ENCODE measurements at places on chromosomes 13 and 19.
A peak's percentile ranks its signal among the peaks of the same experiment; 100 is the strongest.

- DNase-seq: no peak
Measured at GRCh38 chr13:99269627-99270241, 11.6 kb upstream of the GPR18 start.

DNA sequence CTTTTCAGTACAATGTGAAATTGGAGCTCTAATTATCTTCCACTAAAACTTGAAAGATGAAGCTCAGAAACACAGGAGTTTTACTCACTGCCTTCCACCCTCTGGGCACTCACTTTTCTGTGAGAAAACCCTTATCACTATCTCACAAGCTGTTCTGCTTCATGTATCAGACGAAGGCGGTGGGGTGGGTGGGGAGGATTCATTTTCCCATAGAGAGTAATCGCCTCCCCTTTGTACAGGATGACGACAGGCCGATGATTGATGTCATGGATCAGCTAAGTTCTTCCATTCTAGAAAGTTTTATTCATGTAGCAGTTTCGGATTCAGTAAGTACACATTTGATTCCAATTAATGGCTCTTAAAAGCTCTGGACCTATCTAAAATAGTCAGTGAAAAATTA is 139.9 kb downstream of the ZAR1L start:
- DNase-seq: no peak

DNA sequence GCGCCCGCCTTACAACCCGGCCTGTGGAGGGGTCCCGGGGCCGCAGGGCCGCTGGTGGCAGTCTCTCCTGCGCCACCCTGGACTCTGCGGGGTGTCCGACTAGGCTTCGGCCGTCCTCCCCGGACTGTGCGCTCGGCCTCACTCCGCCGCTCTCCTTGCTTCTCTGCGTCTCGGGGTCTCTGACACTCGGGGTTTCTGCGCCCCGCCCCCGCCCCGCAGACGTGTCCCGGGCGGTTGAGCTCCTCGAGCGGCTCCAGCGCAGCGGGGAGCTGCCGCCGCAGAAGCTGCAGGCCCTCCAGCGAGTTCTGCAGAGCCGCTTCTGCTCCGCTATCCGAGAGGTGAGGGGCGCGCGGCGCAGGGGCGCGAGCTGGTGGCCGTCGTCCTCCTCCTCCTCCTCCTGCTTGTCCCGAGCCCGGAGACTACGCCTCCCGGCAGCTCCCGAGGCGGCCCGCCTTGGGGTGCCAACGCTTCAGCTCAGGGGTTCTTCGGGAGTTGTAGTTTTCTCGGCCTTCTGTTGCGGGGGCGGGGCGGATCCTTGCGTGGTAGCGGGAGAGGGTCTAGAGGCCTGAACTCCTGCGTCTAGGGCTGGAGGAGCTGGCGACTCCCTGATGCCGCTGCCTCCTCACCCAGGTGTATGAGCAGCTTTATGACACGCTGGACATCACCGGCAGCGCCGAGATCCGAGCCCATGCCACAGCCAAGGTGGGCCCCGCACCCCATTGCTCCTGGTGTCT is 627 bp downstream of the LIN7B start:
- no peak for DNase-seq

DNA sequence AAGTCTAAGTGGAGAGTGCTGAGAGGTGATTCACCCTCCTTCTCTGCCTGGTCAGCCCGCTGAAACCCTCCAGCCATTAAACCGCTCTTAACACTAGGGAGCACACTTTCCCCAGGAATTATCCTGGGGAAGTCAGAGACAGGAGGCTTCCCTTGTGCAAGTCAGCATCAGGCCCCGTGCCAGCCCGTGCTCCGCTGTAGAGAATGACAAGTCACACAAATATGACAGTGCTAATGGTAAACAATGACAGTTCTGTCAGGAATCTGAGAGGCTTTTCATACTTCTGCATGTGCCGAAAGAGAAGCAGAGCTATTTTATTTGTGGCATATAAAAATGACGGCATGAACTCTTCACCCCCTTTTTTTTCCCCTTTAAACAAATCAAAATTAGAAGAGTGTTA is 816.9 kb upstream of the SLC10A2 start:
- no peak for DNase-seq

GRCh38 chr19:7871437-7872305 is 2.5 kb downstream of the PRR36 start:
- DNase-seq: peak; percentile 64

DNA sequence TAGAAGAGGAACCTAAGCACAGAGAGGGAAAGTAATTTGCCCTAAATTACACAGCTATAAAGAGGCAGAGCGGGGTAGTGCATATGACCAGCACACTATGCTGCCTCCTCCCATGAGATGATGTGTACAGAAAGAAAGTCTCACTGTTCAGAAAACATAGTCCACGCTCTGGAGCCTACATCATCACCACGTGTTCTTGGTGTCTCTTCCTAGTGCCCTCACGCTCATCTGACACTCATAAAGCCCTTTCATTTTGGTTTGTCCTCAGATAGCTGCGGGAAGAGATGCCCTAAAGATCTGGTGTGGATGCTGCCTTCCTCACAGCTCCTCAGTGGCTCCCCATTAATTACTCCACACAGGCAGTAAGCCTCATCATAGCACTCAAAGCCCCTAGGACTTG is 27.4 kb upstream of the SIAH3 start:
- DNase-seq: no peak

- no peak for DNase-seq
Measured at GRCh38 chr19:30745476-30745985, 373.3 kb downstream of the ZNF536 start.

- DNase-seq: no peak
Measured at GRCh38 chr13:34410678-34411077, 531.4 kb upstream of the NBEA start.

DNA sequence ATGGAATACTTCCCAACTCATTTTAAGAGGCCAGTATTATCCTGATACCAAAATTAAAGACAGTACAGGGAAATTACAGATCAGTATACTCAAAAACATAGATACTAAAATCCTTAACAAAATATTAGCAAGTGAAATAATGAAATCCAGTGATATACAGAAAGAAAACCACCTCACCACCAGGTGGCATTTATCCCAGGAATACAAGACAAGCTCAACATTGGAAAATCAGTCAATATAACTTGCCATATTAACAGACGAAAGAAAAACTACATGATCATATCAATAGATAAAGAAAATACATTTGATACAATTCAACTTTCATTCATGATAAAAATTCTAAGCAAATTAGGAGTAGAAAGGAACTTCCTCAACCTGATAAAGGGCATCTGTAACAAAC is 6.7 kb upstream of the GNA15 start:
- no peak for DNase-seq

GRCh38 chr13:46642254-46642653 is 89.3 kb downstream of the LRCH1 start:
- DNase-seq: no peak

- no peak for DNase-seq
Measured at GRCh38 chr19:5240011-5240410, 100.6 kb downstream of the PTPRS start.

GRCh38 chr13:57858376-57858775 is 226.8 kb downstream of the PCDH17 start:
- no peak for DNase-seq

GRCh38 chr13:71865874-71866334 is 1.1 kb downstream of the DACH1 start:
- DNase-seq: no peak

- no peak for DNase-seq
Measured at GRCh38 chr19:15247107-15248014, 15.1 kb upstream of the EPHX3 start.

GRCh38 chr19:54312436-54313377 is at the start of gene LILRA5:
LILRA5 (minus strand) TSS chr19:54313166; CDS start chr19:54313019, 147 bp downstream.
- DNase-seq: no peak

GRCh38 chr13:102687520-102687919 is 7.3 kb downstream of the METTL21C start:
- DNase-seq: no peak

DNA sequence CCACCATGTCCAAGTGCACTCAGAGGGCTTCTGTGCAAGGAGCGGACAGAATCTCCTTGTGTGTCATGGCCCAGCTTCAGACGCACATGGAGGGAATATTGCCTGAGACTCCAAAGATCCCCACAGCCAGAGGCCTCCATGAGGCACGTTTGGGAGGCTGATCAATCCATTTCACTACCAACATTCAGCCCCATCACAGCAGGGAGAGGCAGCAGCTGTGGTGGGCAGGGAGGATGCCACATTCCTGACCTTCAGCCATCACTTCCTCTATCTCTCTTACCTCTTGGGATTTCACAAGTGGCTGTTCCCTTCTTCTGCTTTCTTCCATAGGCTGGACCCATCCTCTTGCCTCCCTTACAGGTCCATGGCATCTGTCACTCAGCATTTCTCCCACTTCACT is 82.4 kb upstream of the MBNL2 start:
- no peak for DNase-seq

GRCh38 chr19:20102097-20102496 is 24.3 kb downstream of the ZNF90 start:
- DNase-seq: no peak

- no peak for DNase-seq
Measured at GRCh38 chr19:44818466-44819031, 9.6 kb downstream of the BCAM start.

DNA sequence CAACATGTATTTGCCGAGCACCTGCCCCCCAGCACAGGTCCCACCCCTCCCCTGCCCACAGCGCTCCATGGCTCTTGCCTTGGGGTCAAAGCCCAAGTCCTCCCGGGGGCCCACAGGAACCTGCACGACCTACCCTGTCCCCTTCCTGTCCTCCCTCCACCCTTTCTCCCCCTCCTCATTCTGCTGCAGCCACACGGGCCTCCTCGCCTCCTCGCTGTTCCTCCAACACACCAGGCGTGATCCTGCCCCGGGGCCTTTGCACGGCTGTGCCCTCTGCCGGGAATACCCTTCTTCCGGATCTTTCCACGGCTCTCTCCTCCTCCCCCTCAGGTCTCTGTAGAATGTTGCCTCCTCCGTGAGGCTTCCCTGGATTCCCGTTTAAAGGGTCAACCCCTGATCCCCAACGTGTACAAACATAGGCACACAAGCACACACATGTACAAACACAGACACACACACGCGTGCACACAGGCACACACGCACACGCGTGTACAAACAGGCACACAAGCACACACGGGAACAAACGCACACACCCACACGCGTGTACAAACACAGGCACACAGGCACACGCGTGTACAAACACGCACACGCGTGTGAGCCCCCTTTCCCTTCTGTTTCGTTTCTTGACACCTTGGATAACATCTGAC is 2.8 kb downstream of the MADCAM1 start:
- DNase-seq: no peak

- DNase-seq: no peak
Measured at GRCh38 chr19:43462383-43462782, 3.0 kb downstream of the LYPD3 start.

DNA sequence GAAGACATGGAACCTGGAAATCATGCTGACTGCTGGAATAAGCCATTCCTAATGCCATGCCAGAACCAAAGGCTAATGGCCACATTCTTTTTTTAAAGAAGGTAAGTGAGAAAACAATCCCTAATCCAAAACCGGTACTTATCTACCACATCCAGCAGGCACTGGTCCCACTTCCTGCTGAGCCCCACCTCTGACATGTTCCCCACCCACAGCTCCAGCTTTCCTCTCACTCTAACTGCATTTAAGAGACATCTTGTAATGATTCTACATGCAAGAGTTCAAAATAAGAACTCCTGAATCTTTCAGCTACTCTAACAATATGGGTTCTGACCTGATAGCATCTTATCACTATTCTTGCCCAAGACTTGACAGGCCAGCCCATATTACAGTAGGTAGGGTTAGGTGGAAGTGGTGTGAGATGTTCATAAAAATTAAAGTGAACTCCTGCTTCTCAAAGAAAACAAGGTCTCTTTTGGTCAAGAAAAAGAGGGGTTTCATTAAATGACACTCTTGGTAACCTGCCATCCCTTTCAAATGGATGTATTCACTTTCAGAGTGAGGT is 41.9 kb downstream of the N4BP2L2 start:
- DNase-seq: no peak

- DNase-seq: no peak
Measured at GRCh38 chr19:17220207-17220758, 5.1 kb downstream of the USE1 start.

- no peak for DNase-seq
Measured at GRCh38 chr19:4115818-4116385, 8.0 kb downstream of the MAP2K2 start.

DNA sequence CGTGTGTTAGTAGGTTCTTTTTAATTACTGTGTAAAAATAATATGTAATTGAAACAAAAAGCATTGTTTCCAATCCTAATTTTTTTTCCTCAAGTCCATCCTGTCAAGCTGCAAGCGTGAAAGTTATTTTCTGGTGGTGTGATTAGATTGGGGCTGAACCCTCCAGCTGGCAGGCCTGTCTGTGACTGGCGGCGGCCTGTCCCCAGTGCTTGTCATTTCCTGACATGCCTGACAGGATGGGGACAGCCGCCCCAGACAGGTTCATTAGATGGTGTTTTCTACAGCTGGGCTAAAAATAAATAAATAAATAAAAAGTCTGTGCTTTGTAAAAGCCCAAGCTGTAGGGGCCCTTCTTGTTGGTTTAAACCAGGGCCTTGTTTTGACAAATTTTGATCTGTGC is 53.7 kb upstream of the MAB21L1 start:
- no peak for DNase-seq

Data from activated naive CD8-positive, alpha-beta T cell treated with anti-CD3 and anti-CD28 coated beads, Interleukin-2, amount 50 U/mL, for 16 hours (primary cell).